D341Med (cell line): ENCODE measurements at places on chromosomes 5 and 9.
A peak's percentile ranks its signal among the peaks of the same experiment; 100 is the strongest.

DNA sequence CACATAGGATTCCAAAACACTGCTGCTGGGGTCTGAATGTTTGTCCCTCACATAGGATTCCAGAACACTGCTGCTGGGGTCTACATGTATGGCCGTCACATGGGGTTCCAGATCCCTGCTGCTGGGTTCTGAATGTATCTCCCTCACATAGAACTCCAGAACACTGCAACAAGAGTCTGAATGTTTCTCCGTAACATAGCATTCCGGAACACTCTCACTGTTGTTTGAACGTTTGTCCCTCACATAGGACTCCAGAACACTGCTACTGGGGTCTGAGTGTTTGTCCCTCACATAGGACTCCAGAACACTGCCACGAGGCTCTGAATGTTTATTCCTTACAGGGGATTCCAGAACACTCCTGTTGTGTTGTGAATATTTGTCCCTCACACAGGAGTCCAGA, 216.8 kb downstream of the FOXD4L6 start:
- DNase-seq: no peak

DNA sequence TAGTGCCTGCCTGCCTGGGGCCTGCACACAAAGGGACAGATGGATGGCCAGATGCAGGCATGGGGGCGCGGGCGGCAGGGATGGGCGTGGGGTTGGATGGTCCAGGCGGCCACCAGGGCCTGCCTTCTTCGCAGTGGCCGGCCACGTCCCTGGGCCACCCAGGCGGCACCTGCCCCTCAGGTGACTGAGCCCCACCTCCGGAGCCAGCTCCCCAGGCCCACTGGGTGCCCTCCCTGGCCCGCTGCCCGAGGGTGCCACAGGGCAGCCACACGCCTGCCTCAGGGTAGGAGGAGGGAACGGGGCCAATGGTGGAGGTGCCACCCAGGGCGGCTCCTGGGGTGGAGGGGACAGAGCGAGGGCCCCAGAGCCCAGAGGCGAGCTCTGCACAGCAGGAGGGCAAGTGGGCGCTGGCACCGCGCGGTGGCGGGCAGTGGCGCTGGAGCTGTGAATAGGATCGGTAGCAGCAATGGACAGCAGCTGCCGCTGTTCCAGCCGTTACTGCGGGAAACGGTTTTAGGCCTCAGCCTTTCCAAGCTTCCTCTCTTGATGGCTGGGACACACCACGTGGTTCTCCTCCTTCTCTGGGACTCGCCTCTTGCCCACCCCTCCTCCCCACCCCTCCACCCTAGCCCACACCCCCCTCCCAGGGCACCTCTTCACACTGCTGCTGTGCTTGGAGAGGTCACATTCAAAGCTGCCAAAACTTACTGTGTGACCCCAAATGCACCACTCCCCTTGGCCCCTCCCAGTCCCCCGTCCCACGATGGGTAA, 19.1 kb downstream of the LHX3 start:
- DNase-seq: no peak

DNA sequence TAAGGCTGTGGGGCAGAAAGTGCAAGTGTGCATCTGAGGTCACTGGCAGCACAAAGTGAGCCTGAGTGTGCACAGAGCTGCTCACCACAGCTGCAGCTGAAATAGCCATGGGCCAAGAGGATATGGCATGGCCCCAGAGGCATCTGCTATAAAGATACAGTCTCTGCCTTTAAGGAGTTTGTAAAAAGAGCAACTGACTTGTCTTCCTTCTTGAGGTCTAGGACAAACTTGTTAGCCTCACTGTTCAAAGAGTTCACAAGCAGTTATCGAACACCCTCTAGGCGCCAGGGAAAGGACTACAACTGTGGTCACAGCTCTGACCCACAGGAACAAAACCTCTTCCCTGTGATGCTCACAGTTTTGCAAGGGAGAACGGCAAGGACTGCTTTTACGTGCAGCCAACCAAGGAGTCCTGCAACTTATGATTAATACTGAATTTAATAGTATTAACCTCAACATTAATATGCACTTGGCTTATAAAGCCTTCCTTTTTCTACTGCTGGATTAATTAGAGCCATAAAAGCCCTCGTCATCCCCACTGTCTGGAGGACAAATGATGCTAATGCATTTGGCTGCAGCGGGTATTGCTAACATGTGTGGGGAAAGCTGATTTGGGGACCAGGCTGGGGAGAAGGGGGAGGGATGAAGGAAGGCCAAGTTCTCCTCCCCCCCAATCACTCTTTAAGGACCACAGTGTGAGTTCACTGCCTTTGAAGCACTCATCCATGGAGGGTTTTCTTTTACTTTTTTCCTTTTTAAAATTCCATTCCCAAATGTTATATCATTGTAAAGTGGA, 189.8 kb upstream of the TRIM32 start:
- no peak for DNase-seq

GRCh38 chr5:94613583-94613982, 4.8 kb downstream of the KIAA0825 start:
- no peak for DNase-seq

GRCh38 chr9:103304797-103305196, 309.7 kb downstream of the CYLC2 start:
- DNase-seq: no peak

DNA sequence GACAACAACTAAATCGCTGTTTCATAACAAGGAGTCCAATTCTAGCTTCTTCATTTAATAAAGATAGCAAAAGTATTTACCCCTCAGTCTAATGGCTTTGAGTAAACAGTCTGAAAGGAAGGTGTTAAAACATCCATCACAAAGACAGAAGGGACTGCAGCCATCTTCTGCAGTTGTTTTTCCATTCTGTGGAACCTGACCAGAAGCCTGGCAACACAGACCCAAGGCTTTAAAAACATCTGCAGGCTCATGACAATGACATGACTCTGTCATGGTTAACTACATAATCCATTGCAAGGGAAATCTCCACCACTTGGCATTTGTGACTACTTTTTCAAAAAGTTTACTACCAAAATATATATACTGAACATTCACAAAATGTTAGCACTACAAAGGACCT, 51.9 kb downstream of the ELL2 start:
- DNase-seq: no peak

DNA sequence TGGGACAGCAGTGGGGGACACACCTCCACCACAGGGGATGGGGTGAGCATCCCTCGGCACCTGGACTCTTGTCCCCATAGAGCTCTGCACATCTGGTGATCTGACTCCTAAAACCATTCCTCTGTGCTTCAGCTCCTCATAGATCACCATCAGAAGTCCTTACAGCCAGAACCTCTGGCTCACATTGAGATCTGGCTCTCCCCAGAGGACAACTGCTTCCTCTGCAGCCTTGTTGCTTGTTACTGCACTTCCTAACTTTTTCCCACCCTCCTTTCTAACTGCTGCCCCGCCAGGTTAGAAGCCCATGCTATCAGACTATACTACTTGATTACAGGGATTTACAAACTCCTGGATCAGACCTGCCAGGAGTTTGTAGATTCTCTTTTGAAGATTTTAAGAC, 64.5 kb downstream of the ARSB start:
- no peak for DNase-seq

- DNase-seq: no peak
These were observed 1.2 kb upstream of the RNF44 start for GRCh38 chr5:176538230-176538988.

- DNase-seq: no peak
These were observed 4.5 kb downstream of the POU4F3 start for GRCh38 chr5:146342882-146343865.

DNA sequence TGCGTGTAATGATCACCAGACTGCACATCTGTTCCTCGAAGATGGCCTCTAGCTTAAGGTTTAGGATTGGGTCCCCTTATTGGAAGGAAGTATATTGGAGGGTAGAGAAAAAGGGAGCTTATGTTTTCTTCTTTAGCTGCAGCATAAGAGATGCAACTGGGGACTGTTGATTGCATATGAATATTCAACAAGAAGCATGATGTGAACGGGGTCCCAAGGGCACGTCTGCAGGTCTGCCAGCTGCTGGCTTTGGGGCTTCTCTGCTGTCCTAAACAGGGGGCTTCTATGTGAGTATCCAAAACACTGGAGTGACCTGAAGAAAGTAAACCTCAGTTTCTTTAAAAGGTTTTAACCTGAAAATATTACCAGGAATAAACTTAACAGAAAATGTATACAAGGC, 3.6 kb upstream of the BNIP1 start:
- DNase-seq: no peak

DNA sequence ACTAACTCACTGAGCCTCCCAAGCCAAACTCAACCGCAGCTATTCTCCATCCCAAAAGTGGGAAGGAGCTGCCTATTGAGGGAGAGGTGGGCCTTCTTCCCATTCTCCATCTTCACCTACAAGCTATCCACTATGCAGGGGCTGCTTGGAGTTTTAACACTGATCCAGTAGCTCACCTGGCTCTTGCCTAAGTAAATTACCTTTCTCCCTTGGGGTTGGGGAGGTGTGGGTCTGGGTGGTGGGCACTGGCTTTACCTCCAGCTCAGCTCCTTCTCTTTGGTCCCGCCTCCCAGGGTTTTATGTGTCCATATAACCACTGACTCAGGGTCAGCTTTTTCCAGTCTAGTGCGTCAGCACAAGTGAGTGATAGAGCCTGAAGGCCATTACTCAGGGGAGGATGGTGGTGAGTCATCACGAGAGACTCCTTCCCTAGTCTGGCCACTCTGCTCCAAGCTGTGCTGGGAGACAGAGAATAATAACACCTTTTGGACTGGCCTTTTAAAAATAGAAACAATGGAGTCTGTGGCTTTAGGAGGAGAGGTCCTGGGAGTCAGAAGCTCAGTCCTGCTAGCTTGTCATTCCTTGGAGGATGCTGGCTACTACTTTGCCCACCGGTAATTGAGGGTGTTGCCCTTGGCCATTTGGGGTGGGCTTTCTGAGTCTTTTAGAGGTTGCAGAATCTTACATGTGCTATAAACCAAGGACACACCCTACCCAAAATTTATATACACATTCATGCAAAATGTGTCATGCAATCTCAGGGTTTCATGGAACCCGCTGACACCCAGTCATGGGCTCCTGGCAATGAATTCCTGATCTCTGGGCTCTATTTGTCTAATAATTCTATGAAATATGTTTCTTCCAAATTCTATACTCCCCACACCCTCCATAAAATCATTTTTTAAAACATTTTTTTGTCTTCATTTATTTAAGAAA, 35.6 kb upstream of the ATP6V1G1 start:
- peak; percentile 34 for DNase-seq

- DNase-seq: no peak
These were observed 742 bp downstream of the BHMT2 start for GRCh38 chr5:79070350-79070667.

GRCh38 chr5:3329427-3329826, 266.2 kb upstream of the IRX1 start:
- no peak for DNase-seq

DNA sequence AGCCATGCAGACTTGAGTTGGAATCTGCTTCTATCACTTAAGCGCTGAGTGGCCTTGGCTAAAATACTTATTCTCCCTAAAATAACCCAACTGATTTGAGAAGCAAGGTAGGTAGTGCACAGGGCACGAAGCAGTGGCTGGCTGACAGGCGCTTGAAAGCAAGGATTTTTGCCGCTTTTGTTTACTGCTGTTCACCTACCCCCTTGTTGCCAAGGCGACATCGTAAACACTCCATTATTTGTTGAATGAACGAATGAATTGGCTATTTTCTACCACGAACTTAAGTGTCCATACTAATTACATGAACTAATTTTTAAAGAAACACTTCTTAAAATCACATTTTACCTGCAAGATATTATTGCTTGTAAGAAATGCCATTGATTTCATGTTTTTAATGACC, 98.0 kb downstream of the ANKH start:
- no peak for DNase-seq

DNA sequence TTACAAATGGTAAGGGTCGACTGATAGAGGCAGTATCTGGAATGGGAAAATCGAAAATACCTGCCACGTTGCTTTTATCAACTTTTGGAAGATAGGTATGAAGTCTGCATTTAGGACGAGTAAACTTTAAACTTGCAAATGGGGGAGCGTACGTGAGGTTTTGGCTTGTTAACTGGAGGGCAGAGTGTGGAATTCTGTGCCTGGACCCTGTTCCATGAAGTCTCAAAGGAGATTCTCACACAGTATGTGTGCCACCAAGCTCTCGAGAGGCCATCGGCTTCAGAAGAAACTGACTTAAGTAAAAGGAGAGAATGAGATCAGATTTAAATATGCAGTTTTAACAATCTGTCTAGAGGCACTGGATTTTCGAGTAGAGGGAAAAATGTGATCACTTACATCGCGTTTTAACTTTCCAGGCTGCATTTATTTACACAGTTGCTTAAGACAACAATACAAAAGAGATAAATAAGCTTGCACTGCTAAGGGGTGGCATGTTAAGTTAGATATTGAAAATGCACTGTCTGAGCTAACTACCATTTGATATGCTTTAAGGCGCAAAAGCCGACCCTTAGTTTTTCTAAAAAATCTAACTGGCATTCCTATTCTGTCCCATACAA, 401.6 kb downstream of the EBF1 start:
- no peak for DNase-seq

DNA sequence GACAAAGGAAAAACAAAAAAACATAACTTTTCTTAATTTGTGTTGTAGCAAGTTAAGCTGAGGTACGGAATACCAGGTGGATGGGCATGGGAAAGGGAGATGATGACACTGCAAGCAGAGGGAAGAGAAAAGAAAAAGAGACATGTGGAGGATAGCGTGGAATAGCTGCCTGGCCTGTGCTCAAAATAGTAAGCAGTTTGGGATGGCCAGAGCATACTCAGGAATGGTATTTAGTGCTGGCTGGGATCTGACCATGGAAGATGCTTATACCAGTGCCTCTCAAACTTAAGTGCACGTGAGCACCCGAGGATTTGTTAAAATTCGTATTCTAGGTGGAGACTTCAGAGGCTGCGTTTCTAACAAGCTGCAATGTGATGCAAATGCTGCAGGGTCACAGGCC, 41.3 kb downstream of the LNPEP start:
- no peak for DNase-seq

- no peak for DNase-seq
These were observed 291.7 kb downstream of the NR3C1 start for GRCh38 chr5:143111799-143112198.

- DNase-seq: no peak
These were observed 350.5 kb downstream of the ZNF608 start for GRCh38 chr5:124395926-124396325.

DNA sequence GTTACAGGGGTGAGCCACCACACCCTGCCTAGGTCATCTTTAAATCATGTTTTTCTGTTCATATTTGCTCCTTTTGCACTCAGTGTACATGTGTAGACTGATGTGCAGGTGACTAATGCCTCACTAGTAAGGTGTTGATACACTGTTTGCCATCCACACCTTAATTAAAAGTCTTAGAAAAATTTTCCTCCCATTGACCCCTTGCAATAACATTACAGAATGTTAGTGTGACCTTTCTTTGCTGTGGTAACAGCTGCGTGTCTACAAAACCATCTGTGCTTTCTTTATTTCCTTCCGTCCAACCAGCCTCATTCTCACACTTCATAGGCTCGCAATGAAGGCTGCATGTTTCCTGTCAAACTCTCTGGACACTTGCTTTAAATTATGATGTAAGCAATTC, 6.6 kb upstream of the CEMIP2 start:
- no peak for DNase-seq

GRCh38 chr5:154842689-154843530, 7.5 kb downstream of the FAXDC2 start:
- DNase-seq: no peak
